SIG-M5 (cell line): ENCODE measurements at places on chromosomes 13 and 19.
A peak's percentile ranks its signal among the peaks of the same experiment; 100 is the strongest.

GRCh38 chr13:113506025-113506685 is 15.6 kb upstream of the DCUN1D2 start:
- no peak for DNase-seq

DNA sequence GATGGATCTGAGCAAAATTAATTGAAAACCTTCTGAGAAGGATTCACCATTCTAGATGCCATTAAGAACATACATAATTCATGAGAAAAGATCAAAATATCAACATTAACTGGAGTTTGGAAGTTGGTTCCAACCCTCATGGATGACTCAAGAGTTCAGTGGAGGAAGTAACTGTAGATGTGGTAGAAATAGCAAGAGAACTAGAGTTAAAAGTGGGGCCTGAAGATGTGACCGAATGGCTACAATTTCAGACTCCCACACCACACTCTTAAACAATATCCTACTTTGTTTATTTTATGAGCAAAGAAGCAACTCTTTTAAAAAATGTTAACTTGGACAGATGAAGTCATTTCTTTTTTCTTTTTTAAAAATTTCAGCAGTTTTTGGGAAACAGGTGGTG is 354.3 kb downstream of the KLF12 start:
- DNase-seq: no peak

DNA sequence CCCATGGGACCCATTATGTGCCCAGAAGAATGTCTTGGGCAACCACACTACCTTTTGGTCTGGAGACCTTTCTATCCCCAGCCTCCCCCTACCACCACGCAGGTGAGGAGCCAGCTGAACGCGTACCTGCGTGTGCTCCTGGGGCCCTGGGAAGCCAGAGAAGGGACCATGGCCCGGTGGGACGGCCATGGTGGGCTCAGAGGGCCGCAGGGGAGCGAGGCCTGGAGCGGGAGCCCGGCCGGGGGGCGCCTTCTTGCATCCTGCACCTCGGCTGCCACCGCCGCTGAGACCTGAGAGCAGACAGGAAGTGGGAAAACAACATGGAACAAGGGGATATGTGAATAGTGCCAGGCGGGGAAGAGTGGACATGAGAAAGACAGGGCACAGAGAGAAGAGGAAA is 2.3 kb downstream of the DYRK1B start:
- DNase-seq: no peak

DNA sequence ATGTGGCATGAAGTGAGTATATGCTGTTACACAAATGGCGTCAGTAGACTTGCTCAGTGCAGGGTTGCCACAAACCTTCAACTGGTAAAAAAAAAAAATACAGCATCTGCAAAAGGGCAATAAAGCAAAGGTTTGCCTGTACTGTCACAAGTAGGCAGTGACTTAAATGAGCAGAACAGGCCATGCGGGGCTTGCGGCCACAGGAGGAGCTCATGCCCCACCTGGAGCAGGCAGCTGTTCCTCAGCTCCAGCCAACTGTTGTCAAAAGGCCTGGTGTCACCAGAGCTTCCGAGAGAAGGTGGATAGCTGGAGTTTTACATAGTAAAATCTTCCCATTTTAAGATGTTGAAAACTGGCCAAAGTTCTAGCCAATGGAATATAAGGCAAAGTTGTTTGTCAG is 7.7 kb downstream of the ATP7B start:
- no peak for DNase-seq

DNA sequence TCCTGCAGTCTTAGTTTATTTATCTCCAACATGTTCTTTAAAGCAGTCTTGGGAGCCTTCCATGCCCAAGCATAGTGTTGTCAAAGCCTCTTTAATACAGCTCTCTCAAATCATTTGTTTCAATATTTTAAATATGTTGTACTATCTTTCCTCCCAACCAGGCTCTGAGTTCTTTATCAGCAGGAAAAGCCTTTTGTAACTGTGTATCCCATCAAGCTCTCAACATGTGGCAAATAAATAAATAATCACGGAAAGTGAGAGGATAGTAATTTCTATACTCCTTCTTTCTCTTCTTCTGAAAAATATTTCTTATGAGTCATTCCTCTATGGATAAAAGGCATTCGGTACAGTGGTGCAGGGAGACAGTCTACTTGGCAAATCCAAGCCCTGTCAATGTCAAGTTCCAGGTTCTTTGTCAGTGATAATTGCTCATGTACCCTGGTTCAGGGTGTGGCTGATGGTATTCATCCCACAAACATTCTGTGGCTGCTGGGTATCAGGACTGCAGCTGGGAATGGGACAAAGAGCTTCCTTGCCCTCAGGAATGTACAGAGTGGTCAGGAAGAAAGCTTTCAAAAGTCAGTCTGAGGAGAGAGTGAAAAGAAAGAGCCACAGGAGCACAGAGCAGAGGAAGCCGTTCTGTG is 384.3 kb downstream of the EFNB2 start:
- no peak for DNase-seq

DNA sequence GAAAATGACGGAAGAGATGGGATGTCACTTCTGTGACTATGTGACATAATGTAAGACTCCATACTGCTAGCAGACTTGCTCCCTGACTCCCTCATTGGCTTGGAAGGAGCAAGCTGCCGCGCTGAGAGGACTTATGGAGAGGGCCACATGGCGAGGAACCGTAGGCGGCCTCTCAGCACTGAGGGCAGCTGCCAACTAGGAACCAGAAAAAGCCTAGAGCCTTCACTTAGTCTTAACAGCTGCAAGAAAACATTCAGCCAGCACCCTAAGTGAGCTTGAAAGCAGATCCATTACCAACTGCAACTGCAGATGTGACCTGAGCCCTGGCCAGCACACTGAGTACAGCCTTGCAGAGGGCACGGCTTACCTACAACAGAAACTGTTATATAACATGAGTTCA is 33.9 kb downstream of the USP12 start:
- no peak for DNase-seq

- no peak for DNase-seq
Measured at GRCh38 chr13:43767341-43767931, 19.3 kb downstream of the ENOX1 start.

- DNase-seq: no peak
Measured at GRCh38 chr13:49395451-49395865, 48.4 kb downstream of the CAB39L start.

GRCh38 chr13:100154842-100155416 is 66.0 kb downstream of the PCCA start:
- no peak for DNase-seq

DNA sequence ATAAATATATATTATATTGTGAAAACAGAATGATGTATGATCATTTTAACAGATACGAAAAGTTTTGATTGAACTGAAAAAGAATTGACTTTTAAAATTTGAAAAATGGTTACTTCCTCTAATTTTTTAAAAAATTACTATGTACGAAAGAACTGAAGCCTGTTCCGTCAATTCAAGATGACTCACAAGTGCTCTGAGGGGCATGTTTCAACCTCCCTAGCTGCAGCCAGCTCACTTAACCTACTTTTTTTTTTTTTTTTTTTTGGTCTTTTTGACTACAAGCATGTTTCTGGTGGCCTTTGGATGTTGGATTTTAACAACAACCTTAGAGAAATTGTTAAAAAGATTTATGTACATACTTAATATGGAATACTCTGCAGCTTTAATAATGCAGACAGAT is 1139.3 kb downstream of the DIAPH3 start:
- no peak for DNase-seq

- DNase-seq: no peak
Measured at GRCh38 chr19:33430674-33431277, 57.3 kb downstream of the CEBPG start.

GRCh38 chr13:110423689-110424302 is 116.7 kb downstream of the COL4A2 start:
- DNase-seq: no peak

DNA sequence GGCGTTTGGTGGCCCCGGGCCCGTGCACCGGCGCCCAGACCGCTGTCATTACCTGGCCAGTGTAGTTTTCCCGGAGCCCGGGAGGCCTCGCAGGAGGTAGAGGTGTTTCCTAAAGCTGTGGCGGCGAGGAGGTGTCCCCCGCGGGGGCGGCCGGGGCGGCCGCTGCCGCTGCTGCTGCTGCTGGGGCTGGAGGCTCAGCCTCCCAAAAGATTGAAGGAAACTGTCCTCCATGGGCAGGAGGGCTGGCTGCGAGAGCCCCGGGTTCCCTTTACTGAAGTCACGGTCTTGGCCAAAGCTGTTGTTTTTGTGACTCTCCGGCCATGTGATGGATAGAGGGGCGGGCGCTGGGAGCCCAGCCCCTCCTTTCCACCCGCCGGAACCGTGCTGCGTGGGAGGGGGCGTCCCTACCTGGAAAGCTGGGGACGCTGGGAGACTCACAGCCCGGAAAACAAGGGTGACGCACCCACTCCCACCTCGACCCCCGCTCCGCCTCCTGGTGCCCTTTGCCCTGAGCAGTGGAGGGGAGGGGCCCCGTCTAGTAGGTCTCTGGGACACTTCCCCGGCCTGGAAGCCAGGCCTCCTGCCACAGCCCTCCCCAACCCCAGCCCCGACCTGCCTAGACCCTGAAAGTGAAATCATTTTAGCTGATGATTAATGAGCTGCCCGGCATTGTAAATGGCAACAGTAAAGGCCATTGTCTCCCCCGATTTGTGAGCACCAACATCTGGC is at the start of gene N4BP2L1:
Gene N4BP2L1, minus strand, starts transcription at position 279 of the 729 bp plus-strand sequence. Its CDS starts 48 bp downstream, at position 231.
- DNase-seq: no peak

GRCh38 chr13:94640721-94641120 is 39.1 kb downstream of the GPR180 start:
- DNase-seq: no peak

- DNase-seq: no peak
Measured at GRCh38 chr19:47723581-47723940, 10.3 kb downstream of the EHD2 start.

DNA sequence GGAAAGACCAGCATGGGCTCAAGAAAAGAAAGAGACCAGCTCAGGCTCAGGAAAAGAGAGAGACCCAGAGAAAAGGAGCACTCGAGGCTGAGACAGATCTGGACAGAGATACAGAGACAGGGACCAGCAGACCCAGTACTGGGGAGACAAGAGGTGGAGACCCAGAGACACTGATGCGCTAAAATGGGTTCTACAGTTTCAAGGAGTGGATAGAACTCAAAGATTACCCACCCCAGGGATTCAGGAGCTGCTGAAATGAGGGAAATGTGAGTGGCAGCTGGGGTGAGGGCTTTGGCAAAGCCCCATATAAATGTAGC is 609 bp upstream of the ZSCAN18 start:
- no peak for DNase-seq

GRCh38 chr13:108281901-108282300 is 12.4 kb downstream of the TNFSF13B start:
- peak; percentile 61 for DNase-seq

DNA sequence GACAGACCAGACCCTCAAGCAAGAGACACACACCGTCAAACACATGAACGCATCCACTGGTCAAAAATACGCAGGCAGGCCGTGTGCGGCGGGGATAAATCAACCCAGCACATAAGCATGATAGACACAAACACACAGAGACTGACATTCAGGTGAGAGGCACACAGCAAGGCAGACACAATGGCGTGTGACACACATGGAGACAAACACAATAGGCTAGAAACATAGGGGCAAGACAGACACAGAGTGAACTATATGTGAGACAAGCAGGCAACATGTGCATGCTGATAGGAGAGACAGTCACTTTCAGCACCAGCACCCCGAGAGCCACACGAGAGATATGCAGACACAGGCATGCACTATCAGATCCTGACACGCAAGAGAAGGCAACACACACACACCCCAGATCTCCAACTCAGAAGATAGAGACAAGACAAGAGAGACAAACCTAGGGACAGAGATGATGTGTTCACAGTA is 6.9 kb upstream of the JUNB start:
- DNase-seq: no peak

DNA sequence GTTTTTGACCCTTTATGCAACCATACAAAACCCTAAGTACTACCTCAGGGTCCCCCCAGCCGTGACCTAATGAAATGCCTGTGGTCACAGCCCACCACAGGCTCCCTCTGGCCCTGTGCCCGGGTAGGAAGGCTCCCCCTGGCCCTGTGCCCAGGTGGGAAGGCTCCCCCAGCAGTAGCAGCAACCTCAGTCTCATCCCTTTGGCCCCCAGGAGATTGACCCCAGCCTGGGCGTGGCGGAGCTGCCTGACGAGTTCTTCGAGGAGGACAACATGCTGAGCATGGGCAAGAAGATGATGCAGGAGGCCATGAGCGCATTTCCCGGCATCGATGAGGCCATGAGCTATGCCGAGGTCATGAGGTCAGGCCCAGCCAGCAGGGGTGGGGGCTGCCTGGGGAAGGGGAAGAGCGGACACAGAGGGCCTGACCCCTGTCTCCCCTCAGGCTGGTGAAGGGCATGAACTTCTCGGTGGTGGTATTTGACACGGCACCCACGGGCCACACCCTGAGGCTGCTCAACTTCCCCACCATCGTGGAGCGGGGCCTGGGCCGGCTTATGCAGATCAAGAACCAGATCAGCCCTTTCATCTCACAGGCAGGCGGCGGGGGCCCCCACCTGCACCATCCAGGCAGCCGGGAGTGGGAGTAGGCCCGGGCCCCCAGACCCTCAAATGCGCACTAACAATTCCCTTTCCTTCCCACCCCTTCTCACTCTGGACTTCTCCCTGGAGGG is 6.3 kb upstream of the BEST2 start:
- no peak for DNase-seq

DNA sequence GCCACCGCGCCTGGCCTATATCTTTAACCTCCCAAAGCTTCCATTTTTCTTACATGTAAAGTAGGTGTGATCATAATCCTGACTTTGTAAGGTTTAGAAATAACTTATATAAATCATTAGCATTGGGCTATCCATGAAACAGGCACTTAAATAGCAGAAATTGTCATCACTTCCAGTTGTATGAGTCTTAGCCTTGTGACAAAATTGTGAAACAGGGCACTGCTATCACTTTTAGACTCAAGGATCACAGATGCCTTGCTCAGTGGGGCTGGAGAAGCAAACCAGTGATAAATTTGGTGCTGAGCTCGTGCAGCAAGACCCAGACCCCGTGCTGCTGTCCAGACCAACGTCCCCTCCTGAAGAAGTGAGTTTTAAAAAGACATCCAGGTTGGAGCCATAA is 209.7 kb downstream of the KATNAL1 start:
- no peak for DNase-seq

- no peak for DNase-seq
Measured at GRCh38 chr19:56162258-56162657, 13.6 kb upstream of the GALP start.

DNA sequence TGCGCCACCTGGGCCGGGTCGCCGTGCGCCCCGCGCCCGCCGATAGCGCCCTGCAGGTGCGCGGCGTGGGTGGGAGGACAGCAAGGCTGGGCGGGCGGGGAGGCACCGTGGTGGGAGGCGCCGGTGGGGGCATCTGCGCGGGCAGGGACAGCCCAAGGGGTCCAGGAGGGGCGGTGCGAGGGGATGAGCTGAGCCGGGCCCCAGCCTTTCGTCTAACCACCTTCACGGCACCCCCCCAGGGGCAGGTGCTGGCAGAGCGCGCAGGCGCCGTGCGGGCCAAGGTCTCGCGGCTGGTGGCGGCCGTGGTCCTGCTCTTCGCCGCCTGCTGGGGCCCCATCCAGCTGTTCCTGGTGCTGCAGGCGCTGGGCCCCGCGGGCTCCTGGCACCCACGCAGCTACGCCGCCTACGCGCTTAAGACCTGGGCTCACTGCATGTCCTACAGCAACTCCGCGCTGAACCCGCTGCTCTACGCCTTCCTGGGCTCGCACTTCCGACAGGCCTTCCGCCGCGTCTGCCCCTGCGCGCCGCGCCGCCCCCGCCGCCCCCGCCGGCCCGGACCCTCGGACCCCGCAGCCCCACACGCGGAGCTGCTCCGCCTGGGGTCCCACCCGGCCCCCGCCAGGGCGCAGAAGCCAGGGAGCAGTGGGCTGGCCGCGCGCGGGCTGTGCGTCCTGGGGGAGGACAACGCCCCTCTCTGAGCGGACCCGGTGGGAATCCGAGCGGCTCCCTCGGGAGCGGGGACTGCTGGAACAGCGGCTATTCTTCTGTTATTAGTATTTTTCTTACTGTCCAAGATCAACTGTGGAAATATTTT is 3.1 kb downstream of the KISS1R start:
- DNase-seq: no peak
